Stimulated activated CD4-positive, alpha-beta T cell treated with anti-CD3 and anti-CD28 coated beads, Interleukin-15, amount 100 ng/mL, for 48 hours (primary cell): ENCODE measurements at places on chromosomes 7 and 10.

GRCh38 chr7:54559401-54559800 lies 17.2 kb downstream of the VSTM2A start:
- no peak for DNase-seq

GRCh38 chr7:132866144-132866531 lies 215.8 kb downstream of the CHCHD3 start:
- no peak for DNase-seq

DNA sequence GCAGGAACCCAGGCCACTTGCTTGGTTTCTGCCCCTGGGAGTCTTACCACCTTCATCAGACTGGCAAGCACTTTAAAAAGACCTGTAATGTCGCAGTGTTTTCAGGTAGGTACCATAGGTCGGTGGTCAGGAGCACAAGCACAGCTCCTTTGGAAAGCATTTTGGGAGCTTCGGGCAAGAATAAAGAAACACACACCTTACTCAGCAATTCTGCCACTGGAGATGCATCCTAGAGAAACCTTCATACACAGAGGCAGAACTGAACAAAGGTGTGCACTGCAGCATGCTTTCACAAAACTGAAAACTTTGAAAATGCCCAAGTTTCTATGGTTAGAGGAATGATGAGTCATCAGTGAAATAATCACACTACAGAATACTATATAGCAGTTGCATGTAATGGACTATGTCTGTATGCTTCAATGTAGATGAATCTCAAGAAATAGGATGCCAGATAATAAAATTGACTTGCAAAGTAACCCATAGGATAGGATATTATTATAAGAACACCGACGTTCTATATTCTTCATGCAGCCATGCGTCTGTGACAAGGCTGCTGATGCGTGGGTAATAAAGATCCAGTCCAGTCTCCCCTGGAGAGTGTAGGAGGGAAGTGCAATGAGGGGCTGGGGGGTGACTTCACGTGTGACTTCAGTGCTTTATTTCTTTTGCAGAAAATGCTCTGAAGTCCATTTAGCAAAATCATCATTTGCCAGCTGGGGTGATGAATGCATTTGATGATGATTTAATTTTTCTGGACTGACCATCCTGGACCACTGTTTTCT lies 309.5 kb downstream of the WDR37 start:
- no peak for DNase-seq

DNA sequence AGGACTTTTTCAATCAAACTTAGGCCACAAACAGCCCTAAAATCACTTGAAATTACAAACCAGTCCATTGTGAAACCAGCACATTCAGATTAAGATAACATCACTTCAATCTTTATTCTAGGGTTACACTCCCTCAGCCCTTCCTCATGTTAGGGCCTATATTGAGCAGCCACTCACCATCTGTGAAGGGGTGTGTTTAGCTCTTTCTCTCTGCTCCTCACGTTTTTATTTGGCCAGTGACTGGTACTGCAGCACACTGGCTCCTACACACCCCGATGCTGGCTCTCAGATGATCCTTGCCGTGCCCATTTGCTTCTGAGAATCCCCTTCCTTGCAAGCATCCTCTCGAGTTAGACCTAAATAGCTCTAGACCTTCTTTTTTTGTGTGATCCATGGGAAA lies 604.5 kb downstream of the INHBA start:
- DNase-seq: no peak

- DNase-seq: no peak
Measured at GRCh38 chr10:3512263-3512662, 272.7 kb downstream of the KLF6 start.

DNA sequence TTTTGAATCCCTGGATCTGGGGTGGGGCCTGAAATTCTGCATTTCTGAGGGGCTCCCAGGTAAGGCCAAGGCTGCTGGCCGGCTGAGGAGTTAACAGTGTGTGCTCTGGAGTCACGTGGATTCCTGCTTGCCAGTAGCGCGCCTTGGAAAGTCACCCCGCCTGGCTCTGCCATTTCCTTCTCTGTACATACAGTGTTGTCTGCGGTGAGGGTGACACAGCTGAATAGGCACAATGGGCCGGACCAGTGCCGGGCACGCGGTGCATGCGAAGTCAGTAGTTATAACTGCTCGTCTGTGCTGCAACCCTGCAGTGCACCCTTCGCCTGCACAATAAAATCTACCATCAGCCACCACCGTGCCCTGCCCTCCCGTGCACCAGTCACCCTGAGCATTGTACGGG lies 68.0 kb upstream of the EEPD1 start:
- DNase-seq: no peak

GRCh38 chr10:75265856-75266255 lies 30.1 kb upstream of the COMTD1 start:
- DNase-seq: no peak

DNA sequence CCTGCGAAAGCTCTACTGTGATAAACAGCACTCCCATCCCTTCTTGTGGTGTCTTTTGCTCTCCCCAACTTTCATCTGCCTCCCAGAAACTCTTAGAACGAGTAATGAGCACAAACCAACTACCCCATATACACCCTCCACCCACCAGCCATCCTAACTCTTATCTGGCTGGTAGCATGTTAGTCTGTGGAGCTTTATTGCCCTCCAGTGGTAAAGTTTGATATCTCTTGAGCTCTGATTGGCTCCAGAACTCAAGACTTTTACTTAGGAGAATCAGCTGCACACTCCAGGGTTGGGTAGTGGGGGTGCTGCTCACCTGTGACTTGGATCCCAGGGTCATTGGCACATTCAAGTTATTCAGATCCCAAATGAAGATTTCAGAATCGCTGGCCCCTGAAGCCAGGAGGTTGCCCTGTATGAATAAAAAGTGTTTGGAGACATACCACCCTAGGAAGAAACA lies 10.9 kb downstream of the SEC31B start:
- DNase-seq: no peak

DNA sequence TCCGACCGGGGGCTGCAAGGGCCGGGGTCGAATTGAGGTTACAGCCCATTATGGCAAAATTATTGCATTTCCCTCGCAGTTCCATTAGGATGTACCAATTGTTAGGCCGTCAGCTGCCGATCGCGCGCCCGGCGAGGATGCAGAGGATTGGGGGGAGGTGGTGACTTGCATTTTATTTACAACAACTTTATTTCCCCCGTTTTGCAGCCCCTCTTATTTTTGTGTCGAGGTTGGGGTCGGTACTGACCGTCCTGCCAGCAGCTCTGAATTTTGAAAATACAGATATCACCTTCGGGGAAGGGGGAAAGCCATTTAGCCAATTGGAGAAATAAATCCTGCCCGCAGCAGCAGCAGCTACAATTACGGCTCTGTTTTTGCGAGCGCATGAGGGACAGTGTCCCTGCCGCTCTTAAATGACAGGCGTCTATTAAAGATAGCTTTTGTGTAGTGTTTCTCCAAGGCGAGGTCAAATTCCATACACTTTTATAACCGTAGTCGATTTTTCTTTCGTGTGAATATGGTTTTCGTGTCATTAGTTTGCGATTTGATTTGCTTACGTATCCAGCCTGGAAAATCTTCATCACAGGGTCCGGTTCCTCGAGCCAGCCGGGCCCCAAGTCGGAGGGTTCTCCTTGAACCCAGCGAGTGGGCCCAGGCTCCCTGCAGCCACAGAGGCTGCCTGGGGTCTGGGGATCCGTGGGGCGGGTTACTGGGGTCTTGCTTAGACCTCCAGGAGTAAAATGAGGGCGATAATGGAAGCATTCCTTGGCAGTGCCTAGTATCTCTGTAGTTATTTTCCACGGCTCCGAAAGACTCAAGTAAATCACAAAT lies 684 bp upstream of the HOXA5 start:
- no peak for DNase-seq

DNA sequence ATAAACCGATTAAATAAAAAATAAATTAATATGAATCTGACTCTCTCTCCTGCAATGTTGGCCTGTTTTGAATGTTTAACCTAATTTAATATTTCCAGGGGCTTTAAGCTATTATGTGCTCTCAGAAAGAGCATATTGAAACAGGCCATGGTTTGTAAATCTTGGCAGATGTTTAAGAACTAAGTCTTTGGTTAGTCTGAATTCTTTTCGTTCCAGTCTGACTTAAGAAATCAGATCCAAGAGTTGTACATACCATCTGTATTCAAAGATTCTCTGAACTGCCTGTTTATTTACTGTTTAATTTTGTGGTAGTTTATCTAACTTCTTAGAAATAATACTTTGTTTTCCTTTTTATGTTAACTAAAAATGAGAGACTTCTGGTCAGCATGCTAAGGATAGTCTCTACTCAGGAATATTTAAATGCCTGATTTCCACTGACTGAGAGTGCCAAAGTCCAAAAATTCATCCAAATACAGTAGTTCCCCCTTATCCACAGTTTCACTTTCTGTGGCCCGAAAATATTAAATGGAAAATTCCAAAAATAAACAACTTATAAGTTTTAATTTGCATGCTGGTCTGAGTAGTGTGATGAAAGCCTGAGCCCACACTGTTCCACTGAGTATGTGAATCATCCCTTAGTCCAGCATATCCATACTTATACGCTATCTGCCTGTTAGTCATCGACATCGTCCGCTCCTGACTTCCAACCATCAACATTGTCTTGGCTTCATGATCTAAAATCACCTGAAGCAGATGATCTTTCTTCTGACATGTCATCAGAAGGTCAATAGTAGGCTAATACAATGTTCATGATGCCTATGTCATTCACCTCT lies 238.1 kb upstream of the CSTF2T start:
- DNase-seq: no peak

GRCh38 chr10:96618653-96619052 lies 31.8 kb upstream of the TM9SF3 start:
- DNase-seq: no peak

DNA sequence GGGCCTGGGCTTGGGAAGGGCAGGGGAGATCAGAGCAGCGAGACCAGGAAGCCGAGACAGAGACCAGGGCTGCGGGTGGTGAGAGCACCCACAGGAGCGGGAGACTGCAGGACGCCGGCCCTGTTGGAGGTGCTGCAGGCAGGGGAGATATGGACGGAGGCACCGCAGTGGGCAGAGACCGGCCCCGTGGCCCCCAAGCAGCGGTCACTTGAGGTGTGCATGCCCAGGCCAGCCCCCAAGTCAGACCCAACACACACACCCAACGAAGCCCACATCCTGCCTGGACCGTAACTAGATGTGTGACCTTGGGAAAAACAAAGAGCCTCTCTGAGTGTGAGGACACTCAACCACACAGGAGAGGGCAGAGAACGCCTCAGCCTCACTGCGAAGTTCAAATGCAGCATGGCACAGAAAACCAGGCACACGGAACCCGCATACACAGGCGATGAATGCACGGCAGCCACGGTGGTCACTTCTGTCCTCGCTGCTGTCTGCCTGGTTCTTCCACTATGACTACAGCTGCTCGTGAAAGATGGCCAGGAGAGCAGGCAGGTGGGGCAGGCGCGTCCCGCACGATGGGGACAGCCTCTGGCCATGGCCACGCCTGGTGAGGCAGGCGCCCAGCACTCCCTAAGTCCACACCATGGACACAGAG lies 214.7 kb downstream of the MAD1L1 start:
- no peak for DNase-seq

DNA sequence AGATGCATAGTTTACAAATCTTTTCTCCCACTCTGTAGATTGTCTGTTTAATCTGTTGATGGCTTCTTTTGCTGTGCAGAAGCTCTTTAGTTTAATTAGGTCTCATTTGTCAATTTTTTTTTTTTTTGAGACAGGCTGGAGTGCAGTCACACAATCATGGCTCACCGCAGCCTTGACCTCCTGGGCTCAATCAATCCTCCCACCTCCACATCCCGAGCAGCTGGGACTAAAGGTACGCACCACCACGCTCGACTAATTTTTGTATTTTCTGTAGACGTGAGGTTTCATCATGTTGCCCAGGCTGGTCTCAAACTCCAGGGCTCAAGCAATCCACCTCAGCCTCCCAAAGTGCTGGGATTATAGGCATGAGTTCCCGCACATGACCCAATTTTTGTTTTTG lies 1655.8 kb downstream of the REEP3 start:
- no peak for DNase-seq

- DNase-seq: peak; percentile 9
Measured at GRCh38 chr10:106711313-106711906, 453.1 kb downstream of the SORCS1 start.

DNA sequence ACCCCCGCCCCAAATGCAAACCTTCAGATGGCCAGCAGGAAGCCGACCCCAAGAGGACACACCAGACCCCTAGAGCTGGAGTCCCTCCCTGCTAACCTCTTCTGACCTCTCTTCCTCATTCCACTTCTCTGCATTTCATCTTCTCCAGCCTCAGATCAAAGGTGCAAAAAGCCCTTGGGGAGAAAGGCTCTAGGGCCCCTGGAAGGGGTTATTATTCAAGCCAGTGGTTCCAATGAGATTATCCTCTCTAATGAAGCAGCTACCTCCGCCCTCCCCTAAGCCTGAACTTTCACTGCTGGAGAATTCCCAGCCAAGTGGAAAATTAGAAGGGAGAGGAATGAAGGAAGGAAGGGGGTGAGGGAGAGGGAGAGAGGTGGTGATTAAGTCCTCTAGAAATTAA lies 343.9 kb downstream of the PLXNA4 start:
- DNase-seq: no peak

GRCh38 chr7:19963695-19964094 lies 190.3 kb upstream of the TMEM196 start:
- DNase-seq: no peak

- DNase-seq: no peak
Measured at GRCh38 chr7:98286701-98287485, 5.4 kb downstream of the BRI3 start.

GRCh38 chr10:122246830-122247520 lies 24.1 kb upstream of the BTBD16 start:
- DNase-seq: no peak

DNA sequence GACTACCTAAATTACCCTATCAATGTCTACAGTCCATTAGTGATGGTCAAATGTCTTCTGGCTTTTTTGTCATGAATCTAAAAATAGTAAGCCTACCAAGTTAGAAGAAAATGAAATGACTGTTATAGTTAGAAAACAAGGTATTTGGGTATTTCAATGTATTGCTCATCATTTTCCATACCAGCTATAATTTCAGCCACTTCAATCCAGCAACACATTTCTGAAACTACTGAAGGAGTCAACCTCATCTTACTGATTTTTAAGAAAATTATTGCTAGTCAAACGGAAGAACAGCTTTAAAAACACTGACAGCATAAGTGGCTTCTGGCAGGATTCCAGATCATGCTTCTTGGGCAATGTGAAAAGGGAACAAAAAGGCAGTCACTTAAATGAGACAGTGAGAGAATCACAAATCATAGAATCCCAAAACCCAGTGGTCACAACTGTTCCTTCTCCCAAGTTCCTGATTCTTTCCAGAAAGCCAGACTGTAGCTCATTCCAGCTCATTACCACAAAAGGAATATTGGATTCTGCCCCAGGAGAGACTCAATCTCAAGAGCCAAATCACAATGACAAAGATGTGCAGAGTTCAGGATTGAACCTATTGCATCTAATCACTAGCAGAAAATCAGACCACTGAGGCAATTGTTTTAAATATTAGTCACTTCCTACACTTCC lies 61.2 kb upstream of the LRRN3 start:
- peak; percentile 18 for DNase-seq

- no peak for DNase-seq
Measured at GRCh38 chr10:121155742-121156474, 304.7 kb downstream of the WDR11 start.

GRCh38 chr10:103181244-103181643 lies 11.8 kb downstream of the NT5C2 start:
- DNase-seq: no peak
